Suppressor macrophage (primary cell): ENCODE measurements at places on chromosomes 3 and 15.

DNA sequence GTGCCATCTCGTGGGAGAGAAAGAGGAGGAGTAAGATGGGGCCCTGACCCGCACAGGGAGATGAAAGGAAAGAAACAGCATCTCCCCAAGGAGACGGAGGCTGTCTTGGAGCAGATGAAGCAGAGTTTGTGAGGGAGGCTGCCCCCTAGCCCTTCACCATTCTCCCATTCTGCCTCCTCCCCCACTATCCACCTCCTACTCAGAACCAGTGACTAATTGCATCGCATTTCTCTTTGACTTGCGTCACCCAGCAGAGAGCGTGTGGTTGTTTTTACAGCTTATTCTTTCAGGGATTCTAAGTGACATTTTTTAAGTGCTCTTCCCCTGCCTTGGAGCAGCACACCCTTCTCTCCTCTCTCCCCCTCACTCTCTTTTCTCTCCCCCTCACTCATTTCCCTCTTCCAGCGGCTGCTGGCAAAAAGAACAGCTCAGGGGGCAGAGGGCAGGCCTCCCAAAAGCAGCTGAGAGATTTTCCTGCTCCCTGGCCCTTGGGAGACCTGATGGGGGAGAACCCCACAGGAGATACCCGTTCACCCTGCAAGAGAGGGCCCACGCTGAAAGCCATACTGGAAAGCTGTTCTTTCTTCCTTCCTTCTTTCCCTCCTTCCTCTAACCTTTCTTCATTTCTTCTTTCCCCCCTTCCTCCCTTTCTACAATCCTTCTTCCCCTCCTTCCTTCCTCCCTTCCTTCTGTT is 91.8 kb downstream of the MRPL46 start:
- DNase-seq, result peak; percentile 11

DNA sequence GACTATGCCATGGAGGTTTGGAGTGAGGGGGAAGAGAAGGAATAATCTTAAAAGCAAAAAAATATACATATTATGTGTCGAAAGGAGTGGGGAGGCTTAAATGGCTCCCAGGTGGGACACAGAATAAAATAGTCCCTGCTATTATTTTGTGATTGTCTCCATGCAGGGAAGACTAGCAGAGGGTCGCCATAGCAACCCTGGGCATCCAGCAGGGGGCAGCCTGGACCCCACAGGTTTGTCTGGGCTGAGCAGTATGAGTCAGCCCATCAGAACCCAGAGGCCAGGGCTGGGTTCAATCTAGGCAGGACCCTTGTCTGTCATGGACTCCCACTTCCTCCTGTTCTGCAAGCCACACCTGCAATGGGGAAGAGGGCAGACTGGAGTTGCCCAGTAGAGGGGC is 17.6 kb upstream of the LINGO1 start:
- no peak for DNase-seq

GRCh38 chr3:129033633-129034321 is 26.8 kb upstream of the GP9 start:
- no peak for DNase-seq

- DNase-seq, result no peak
Observed at GRCh38 chr15:61112231-61112630, 116.9 kb downstream of the RORA start.

- DNase-seq, result no peak
Observed at GRCh38 chr15:95922431-95922830, 408.1 kb upstream of the NR2F2 start.

DNA sequence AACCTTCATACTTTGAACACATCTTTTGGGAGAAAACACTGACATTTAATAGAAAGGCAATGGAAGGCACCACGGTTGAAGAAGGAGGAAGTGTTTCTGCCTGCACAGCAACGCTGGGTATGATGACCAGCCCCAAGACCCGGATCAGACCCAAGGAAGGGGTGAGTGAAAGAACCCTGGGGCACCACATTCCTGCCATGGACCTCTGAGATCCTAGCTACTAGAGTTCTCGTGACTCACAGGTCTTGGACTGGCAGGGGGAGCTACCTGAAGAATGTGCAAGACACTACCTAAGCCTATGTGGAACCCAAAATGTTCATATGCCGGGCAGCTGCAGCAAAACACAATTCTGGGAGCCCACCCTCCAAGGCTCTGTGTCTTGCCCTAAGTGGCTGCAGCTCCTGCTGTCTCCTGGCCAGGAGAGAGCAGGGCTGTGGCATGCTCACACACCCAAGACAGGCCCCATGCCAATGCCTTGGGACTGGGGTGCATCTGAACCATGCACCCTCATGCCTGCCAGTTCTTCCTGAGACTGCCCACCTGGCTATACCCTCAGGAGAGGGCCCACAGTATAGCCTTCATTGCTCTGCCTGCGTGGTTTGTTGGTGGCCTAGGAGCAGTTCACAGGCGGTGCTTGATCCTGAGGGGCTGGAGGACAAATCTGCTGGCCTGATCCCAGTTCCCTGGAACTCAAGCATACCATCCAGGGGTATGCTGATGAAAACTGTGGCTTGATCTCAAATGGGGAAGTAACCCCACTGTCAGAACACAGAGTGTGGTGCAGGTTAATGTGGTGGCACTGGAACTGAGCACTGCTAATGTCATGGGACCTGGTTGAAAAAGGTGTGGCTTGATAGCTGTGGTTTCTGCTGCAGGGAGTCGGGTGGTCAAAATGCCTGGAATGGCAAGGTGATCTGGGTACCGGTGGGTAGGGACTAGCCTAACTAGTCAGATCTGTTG is 353.3 kb upstream of the ARHGEF26 start:
- peak; percentile 12 for DNase-seq

GRCh38 chr15:58513726-58514336 is 82.0 kb downstream of the LIPC start:
- DNase-seq, result no peak

GRCh38 chr3:71304684-71305083 is 278.8 kb downstream of the FOXP1 start:
- DNase-seq, result peak; percentile 19

- DNase-seq, result no peak
Observed at GRCh38 chr15:86522721-86523120, 443.1 kb downstream of the AGBL1 start.

- no peak for DNase-seq
Observed at GRCh38 chr3:113079218-113079961, 88.6 kb downstream of the GTPBP8 start.

- no peak for DNase-seq
Observed at GRCh38 chr3:182325213-182325950, 467.9 kb upstream of the ATP11B start.

GRCh38 chr3:107795514-107796094 is 272.8 kb downstream of the BBX start:
- DNase-seq, result no peak

DNA sequence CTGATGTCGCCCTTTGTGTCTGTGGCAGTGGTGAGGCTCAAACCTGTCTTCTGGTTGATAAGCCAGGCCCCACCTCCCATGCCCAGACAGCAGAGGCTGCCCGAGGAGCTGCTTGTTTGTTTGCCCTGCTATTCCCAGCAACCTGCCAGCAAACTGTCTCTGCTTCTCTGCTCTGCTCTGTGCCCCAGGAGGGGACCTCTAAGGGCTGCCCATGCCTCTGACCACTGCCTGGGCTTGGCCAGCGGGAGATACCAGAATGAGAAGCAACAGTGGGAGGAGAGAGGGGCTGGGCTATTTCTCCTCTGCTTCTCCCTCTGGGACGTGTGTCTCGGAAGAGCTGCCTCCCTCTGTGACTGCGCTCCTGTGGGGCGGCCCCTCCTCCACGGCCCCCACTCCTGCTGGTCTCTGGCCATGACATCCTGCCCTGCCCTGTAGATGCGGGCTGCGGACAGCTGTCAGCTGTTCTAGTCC is 213.1 kb downstream of the RPLP1 start:
- DNase-seq, result peak; percentile 18

DNA sequence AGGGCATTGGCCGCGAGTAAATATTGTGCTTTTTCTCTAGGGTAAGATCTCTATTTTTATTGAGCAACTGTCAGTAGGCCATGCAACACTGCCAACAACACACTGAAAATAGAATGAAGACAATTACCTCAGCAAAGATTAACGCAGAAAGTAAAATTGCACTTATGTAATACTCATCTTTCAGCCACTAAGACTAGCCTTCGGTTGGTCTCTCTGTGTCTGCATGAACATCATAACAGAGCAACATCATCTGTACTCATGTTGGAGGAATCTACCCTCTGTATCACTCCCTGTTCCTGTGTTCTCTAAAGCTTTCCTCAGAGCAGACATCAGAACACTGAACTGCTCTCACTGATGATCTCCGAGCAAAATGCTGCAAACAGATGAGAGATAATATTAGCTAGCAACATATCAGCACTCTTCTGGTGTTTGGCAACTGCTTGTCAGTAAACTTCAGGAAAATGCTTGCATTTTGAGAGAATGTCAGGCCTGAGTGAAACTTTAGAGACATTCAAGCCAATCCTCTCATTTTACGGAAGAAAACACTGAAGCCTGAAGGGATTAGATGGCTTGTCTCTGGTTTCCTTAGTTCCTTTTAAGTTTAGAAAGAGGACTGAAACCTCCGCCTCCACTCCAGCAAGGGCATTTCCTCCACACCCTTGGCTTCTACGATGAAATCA is 8.4 kb upstream of the LRRC3B start:
- DNase-seq, result no peak

DNA sequence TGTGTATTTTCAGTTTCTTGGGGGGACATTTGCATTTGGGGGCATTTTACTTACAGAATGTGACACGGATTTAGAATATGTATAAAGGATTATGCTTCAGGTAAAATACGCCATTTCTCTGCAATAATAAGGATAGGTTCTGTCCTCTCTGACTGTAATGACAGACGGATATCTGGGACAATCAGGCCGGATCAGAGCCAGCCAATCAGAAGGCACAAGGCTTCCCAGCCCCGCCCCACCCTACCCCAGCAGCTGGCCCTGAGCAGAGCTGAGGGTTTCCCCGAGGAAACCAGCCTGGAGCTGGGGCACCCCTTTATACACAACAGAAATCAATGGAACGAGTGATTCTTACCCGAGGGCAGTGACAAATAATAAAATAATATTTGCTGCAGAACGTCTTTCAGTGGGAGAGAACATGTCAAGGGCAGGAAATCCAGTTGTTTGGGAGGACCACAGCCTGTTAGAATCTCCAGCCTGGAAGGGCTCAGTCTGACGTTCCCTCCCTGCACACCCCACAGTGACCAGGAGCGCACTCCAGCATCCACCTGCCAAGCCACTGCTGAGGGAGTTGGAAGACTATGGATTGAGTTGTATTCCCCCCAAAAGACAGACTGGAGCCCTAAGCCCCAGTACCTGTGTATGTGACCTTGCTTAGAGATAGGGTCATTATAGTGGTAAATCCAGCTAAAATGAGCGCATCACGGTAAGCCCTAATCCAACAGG is 30.3 kb upstream of the SEC13 start:
- no peak for DNase-seq

GRCh38 chr15:65824031-65824743 is 32.1 kb upstream of the DENND4A start:
- DNase-seq, result peak; percentile 72

GRCh38 chr3:61719278-61719977 is 158.1 kb downstream of the PTPRG start:
- DNase-seq, result no peak

DNA sequence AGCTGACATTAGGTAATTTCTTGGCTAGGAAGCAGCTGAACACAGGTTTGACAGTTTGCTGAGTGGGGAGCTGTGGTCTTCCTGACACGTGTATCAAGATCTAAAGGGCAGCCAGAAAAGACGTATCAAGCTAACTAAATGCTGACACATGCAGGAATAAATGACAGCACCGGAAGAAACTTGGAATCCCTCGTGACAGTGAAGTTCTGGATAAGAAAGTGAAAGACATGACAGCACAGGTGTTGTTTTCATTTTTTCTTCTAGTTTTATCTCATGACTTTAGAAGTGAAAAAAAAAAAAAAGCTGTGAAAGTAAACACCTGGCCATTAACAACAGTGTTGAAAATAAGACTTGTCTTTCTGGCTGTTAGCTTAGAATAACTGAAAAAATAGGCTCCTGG is 48.7 kb downstream of the FGF7 start:
- no peak for DNase-seq

DNA sequence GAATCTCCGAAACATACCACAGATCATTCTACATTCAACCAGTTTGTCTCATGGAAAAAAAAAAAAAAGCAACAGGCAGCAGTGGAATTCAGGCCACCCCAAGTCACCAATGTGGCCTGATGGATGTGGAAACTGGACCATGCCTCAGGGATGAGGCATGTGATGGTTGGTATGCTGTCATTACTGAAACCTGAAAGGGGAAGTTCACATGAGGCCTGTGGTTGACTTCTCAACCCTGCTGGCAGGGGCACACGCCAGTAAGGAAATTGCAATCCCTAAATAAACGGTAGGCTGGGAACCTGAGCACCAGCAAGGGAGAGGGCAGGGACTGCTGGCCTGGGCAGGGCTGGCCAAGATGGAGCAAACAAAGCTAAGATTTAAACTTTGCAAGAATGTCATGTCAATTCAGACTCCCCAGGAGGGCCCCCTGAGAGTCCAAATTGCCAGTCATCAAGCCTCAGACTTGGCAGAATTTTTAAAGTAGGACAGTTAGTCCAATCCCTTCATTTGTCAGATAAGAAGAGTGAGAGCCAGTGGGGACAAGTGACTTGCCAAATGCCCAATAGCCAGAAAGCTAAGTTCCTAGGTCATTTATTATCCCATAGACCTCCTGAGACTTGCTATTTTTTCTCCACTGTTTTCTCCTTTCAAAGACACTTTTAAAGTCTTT is 310.4 kb downstream of the ERC2 start:
- DNase-seq, result peak; percentile 91

GRCh38 chr3:182349051-182349450 is 444.3 kb upstream of the ATP11B start:
- no peak for DNase-seq

DNA sequence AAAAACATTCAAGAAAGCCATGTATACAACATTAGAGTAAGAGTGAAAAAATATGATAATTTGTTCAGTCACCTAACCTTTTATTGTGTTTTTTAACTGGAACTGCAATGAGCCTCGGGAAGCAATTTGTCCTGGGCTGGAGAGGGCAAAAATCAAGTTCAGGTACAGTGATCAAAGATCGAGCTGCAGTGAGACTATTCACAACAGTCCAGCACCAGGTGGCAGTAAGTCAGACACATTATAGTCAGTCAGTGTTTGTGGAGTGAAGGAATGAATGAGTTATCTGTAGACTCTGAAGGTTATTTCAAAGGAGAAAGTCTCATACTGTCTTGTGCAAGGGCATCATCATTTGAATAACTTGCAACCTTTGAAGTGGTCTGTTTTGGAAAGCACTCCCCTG is 116.6 kb downstream of the CHDH start:
- no peak for DNase-seq

DNA sequence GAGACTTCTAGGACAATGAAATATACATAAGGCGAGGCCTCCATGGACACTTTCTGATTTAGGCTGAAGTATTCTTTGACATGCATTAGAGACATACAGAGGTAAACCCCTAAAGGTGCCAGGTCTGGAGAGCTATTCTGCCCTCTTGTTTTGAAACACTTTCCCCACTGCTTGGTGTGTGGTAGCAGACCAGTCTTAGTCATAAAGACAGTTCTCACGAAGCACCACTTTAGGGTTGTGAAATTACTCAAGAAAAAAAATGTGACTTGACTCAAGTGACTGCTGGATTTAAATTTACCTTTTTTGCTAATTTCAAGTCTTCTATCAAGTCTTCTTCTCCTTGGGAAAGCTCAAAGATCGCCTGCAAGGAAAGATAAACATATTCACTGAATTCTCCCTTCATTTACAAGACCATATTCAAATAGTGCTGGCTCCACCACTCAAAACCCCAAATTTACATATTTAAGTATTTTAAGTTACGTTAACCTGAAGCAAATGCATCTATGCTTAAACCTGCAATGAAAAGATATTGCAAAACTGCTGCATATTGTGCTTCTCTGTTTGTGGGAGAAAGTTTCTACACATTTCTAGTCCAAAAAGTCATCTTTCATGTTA is 48.4 kb downstream of the ARHGEF3 start:
- DNase-seq, result peak; percentile 78

GRCh38 chr3:141093971-141094684 is 43.0 kb downstream of the SPSB4 start:
- DNase-seq, result no peak
